ENCODE measurements at places on chromosomes 3 and 15.

GRCh38 chr3:88195951-88196434, 46.2 kb downstream of the C3orf38 start:
- DNase-seq, result no peak

- DNase-seq, result no peak
These were observed 62.8 kb upstream of the CMTM8 start for GRCh38 chr3:32175607-32176197.

GRCh38 chr3:138923531-138923994, 23.4 kb downstream of the FOXL2 start:
- no peak for DNase-seq

DNA sequence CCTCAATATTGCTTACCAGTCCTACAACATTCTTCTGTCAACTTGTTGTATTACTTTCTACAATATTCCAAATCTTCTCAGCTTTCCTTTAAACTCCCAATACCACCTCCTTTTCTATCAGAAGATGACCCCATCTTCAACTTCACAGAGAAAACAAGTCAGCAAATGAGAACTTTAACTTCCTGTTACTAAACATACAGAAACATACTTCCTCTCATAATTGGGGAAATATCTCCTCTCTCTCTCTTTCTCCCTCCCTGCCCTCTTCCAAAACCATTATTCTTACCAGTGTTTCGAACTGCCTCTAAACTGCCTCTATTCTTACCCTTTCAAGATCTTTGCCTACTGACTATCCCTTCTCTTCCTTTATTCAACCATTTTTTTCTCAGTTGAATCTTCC, 1.8 kb upstream of the SNAP23 start:
- no peak for DNase-seq

DNA sequence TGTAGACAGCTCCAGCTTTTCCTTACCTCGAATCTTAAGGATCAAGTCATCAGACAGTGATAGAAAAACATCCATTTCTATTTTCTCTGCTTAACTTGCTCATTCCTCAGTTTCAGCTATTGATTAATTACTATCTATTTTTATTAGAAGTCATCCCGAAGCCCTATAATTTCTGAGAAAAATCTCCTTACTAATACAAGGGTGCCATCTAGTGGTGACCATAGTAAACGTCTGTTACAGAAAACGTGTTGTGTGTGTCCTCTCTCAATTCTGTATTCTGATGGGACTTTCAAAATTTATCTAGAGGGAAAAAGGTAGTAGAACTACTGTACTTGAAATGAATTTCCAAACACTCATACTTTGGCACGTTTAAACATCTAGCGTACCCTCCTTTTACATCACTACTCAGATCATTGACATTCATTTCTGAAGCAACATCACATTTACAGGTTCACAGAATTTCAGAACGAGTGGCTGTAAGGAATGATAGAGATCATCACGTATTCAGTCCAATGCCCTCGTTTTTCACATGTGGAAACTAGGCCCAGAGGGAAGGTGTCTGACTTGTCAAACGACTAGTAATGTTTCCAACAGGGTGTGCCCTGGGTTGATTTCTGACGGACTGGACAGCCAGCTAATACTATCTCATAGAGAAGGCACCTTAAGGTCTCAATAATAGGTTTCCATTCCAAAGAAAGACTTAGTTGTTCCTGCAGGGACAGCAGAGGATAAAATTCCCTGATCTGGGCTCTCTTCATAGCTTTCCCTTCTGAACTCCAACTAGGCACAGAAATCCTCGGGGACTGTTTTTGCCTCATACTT, 25.6 kb downstream of the HACD2 start:
- no peak for DNase-seq

GRCh38 chr3:18758047-18758704, 333.0 kb upstream of the SATB1 start:
- no peak for DNase-seq

GRCh38 chr15:87193481-87193880, 1063.1 kb downstream of the NTRK3 start:
- DNase-seq, result no peak

- DNase-seq, result no peak
These were observed 283.7 kb downstream of the NLGN1 start for GRCh38 chr3:173681188-173681678.

DNA sequence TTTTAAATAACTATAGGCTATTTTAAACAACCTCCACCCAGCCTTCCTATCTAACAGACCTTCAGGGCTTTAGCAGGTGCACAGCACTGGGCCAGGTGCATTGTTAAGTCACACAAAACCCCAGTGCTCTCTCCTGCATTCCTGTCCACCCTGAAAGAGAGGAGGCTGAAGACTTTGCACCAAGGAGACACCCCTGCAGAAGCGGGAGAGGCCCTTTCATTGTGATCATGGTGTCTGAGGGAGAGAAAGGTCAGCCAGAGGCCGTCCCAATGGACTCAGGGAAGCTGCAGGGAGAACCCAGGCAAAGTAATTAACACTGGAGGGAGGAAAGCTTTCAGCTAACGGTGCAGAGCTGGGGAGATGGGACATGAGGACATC, 5.2 kb downstream of the LRIG1 start:
- DNase-seq, result no peak

Data from caudate nucleus (tissue), 63 donors.